CD8-positive, alpha-beta T cell (primary cell): ENCODE measurements at places on chromosomes 5 and 9.

GRCh38 chr9:19127871-19128500 lies 694 bp upstream of the PLIN2 start:
- DNase-seq: peak; percentile 7

DNA sequence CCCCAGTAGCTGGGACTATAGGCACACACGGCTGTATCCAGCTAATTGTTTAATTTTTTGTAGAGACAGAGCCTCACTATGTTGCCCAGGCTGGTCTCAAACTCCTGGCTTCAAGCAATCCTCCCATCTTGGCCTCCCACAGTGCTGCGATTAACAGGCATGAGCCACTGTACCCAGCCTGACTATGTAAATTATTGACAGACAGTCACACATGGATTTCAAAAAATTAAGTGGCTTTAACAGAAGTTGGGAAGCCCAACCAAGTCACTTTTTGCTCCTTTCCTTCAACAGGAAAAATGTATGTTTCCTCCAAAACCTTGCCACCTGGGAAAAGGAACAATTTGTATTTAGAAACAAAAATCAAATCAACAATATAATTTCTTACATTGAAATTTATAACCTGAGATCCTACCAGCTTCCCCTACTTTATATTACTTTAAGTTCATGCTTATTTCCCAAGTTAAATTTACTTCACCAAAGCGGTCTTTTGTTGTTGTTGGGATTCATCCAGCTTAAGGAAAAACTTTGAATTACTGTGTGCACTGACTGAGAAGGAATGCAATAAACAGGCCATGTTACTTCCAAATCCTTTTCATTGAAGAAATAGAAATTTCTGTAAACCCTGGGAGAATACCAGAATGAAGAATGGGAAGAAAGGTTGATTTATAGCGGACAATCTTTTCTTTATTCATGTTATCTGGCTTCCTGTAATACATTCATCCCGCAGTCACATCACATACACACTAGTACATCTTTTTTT lies 8.6 kb downstream of the PCA3 start:
- no peak for DNase-seq

DNA sequence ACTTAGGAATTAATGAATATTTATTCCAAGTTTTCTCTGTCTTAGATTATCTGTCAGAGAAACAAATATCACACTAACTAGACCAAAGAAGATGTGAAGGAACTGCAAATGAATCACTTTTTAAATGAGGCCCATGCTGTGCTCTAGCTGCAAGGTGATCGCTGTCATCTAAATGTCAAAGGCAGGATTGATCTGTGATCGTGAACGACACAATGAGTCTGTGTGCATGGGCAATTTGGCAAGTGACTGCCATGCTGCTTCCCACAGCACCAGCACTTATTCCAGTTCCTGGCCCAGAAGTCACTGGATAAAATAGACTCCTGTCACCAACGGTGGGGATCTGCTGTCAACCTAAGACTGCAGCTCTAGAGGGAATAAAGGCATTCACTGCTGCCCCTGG lies 141.2 kb downstream of the TRIM36 start:
- no peak for DNase-seq

DNA sequence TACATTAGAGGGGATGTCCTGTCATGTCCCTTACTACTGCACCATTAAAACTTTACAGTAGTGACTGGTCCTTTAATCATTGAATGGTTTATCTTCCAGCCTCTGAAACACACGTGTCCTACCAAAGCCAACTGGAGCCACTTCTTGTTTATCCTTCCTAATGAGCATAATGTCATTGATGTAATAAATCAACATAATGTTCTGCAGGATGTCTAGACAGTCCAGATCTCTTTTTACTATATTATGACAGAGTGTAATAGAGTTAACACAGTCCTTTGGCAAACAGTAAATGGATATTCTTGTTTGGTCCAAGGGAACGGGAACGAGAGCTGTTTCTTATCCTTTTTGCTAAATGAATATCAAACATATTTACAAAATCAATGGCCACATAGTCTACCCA lies 88.1 kb upstream of the PTPRD start:
- DNase-seq: no peak

DNA sequence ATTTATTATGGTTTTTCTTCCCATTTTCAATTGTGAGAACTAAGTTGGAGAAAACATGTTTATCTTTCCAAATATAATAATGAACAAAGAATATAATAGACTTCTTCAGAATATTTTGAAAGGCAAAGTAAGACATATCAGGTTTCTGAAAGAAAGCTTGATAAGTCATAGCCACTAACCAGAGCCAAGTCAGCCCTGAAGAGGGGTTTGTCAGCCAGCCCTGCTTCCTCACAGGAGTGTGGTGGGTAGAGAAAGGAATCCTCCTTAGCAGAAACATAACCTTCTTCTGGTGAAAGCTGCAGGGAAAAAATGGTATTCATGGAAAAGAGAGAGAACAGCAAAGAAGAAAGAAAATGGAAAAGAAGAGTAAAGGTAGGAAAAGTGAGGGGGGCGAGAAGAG lies 93.4 kb downstream of the MPDZ start:
- no peak for DNase-seq

DNA sequence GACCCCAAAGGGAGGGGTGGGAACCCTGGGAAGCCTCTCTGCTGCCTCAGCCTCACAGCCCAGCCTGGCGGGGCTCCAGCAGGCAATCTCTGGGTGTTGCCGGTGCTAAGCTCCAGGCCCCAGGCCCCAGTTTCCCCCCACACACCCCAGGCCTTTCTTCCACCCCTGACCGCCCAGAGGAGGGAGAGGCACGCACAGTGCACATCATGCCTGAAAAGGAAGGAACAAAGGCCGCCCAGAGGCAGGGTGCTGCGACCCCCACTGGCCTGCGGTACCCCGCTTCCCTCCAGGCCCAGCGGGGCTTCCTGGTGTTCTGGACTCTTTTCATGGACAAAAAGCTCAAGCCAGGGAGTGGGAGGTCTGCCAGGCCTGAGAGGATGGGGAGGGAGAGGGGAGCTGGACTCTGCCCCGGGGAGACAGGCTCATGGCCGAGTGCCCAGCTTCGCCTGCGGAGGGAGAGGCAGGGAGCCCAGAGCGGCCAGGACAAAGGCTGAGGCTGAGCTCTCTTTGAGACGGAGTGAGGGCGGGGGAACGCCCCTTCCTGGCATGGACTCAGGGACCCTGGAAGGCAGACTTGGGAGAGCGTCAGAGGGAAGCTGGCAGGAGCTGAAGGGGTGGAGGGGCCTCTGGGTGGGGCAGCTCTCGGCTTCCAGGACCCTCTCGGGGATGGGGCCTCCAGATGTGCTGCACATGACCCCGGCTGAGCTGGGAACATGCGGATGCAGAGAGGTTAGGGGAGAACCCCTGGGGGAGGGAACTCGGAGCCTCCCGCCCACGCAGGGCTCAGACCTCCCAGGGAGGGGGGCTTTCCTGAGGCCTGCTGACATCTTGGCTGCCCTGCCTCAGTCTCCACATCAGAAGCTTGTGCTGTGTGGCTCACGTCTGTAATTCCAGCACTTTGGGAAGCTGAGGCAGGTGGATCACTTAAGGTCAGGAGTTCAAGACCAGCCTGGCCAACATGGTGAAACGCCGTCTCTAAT lies 1.8 kb upstream of the ENTPD2 start:
- no peak for DNase-seq

DNA sequence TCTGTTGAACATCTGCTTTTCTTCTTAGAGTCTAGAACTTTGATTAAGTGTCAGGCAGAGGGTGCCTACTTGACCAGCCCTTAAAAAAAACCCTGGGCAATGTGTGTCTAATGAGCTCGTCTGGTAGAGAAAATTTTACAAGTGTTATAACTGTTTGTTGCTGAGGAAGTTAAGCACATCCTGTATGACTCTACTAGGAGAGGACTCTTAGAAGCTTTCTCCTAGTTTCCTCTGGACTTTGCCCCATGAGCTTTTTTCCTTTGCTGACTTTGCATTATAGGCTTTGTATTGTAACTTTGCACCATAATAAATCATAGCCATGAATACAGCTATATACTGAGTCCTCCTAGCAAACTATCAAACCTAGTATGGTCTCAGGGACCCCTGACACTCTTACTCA lies 39.4 kb downstream of the GNG10 start:
- no peak for DNase-seq

DNA sequence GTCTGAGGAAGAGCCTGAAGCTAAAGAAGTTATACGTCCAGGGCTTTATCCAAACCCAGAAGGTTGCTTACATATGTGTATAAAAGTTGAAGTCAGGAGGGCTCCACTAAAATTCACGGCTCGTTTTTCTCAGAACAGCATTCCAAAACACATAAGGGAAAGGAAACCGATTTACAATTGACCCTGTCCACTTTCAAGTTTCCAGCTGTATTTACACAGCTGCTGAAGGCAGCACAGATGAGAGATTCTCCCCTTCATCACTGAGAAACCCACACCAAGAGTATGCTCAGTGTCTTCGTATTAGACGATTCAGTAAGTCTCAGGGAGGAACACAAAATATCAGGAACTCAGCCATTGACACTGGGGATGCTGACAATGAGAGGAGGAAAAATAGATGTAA lies 5.9 kb upstream of the NREP start:
- no peak for DNase-seq

GRCh38 chr5:144361406-144361805 lies 190.7 kb downstream of the KCTD16 start:
- no peak for DNase-seq

GRCh38 chr9:69299315-69299714 lies 25.7 kb upstream of the ENTREP1 start:
- no peak for DNase-seq

DNA sequence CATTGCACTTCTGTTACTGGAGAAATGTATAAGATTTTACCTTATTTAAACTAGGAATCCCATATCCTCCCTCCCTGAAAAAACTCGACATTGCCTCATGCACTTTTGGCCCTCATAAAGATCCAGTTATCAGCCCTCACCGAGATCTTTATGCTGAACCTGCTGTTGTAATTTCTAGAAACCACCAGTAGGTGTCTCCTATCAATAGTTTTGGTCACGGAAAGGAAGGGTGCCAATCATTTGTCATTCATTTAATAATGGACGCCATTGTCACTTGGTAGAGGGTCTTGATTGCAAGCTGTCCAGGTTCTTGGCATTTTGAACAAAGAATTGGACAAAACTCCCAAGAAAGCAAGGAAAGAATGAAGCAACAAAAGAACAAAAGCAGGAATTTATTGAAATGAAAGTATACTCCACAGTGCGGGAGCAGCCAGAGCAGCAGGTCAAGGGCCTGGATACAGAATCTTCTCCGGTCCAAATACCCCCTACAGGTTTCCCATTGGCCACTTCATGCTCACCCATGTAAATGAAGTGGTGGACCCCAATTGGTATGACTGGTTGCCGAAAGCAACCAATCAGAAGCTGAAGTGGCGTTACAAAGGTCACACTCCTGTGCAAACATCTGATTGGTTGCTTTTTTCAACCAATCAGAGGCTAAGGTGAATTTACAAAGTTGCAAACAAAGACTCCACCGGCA lies 524.3 kb downstream of the PSAT1 start:
- no peak for DNase-seq

- DNase-seq: no peak
Measured at GRCh38 chr5:68093455-68094159, 121.9 kb upstream of the PIK3R1 start.

GRCh38 chr9:95978106-95978505 lies 102.6 kb downstream of the ERCC6L2 start:
- DNase-seq: no peak

- no peak for DNase-seq
Measured at GRCh38 chr5:68071282-68071632, 144.3 kb upstream of the PIK3R1 start.

DNA sequence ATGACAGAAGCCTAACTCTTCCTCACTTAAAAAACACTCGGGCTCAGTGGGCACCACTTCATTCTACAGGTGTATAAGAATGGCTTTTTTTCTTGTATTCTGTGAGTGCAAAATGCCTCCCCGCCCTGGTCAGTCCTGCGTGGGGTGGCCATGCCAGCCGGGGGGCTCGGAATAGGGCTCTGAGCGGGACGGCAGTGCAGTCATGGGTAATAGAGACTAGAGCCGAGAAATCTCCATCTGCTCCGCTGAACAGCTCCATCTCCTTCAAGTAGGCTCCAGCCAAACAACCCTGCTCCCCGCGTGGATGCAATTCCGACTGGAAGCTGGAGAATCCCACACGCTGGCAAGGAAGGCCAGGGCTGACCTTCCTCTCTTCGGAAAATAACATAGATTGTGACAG lies 317.0 kb upstream of the IRX4 start:
- DNase-seq: no peak

- DNase-seq: no peak
Measured at GRCh38 chr5:141431286-141431685, 979 bp downstream of the PCDHGA12 start.

- no peak for DNase-seq
Measured at GRCh38 chr9:126097679-126098078, 228.9 kb upstream of the MVB12B start.

- DNase-seq: no peak
Measured at GRCh38 chr5:150506571-150507473, 1.1 kb upstream of the NDST1 start.

DNA sequence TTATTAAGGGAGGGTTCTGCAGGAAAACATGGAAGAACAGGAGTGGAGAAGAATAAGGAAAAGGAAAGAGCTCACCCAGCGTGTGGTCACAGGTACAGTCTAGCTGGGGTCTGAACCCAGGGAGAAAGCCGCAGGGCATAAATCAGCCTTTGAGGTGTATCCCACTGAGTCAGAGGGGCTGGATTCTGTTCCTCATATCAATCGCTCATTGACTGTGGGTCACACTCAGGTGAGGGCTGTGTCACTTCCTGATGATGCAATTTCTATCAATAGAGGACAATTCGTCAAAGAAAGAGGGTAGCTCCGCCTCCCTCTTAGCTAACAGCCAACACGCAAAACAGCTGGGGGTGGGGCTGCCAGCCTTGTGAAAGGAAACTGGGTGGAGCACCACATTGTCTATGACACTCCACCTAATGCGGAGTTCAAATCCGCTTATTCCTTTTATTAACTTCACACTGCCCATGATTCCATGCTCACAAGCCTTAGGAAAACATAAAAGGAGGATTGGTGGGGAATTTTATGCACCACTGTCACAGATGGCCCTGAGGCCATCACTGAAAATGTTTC lies 176.2 kb downstream of the ICE1 start:
- no peak for DNase-seq

DNA sequence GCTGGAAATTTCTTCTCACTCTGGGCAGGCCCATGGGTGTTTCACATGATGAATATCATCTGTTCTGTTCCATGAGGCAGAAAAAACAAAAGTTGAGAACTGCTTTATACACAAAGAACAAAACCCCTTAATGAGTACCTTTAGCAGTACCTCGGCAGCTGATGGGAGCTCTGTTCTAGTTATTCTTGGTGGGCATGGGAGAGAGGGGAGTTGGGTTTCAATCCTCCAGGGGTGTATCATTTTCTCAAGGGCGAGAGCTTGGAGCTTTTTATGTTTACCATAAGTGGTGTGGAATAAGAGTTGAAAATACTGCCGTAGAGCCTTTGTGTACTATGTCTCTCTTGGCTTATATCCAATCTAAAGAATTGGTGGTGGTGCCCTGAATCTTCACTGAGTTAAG lies 103.3 kb upstream of the ZNF608 start:
- no peak for DNase-seq

- DNase-seq: no peak
Measured at GRCh38 chr9:35333551-35333950, 156.4 kb upstream of the RUSC2 start.

DNA sequence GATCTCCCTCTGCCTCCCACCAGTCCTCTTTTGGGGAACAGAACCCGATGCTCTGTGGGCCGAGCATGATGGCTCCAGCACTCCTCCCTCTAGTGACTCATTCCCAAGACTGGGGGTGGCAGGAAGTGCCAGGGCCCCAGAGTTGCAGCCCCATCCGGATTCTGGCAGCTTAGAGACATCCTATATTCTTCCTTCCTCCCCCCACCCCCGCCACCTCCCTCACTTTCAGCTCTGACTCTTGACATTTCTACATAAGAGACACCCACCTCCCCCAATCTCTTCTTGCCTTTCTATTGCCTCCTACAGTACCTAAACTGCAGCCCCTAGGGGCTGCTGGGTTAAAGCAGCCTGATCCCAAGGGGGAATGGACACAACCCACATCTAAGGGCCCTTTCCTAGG lies 47.1 kb upstream of the MATR3 start:
- DNase-seq: no peak
